ENCODE measurements at places on chromosomes 6 and 20.

DNA sequence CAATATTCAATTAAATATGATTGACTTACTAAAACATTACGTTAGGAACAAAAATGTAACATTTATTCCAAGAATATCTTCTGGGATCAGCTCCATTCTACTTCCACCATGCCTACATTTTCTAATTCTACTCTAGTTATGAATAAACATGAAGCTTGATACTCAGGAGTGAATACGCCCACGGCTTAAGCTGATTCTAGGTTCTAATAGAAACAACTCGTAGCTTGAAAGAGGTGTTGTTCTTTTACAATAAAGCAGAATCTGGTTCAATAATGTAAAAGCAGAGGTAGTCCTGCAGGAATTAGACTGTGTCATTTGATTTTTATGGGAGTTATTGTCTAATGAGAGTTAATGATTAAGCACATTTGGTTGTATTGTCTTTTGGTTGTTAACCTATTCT, 107.3 kb upstream of the OLIG3 start:
- DNase-seq: no peak

GRCh38 chr6:36444470-36444869, 1.7 kb downstream of the KCTD20 start:
- no peak for DNase-seq

GRCh38 chr6:145055567-145055966, 679.8 kb downstream of the EPM2A start:
- no peak for DNase-seq

- DNase-seq: no peak
Measured at GRCh38 chr20:33021879-33022278, 9.6 kb upstream of the BPIFB6 start.

GRCh38 chr6:19180348-19181072, 656.7 kb upstream of the ID4 start:
- DNase-seq: no peak

- DNase-seq: no peak
Measured at GRCh38 chr20:1392443-1392692, 486 bp downstream of the FKBP1A start.

GRCh38 chr20:41005361-41005729, 23.3 kb upstream of the TOP1 start:
- DNase-seq: no peak

GRCh38 chr20:21613512-21613911, 92.0 kb upstream of the PAX1 start:
- no peak for DNase-seq

DNA sequence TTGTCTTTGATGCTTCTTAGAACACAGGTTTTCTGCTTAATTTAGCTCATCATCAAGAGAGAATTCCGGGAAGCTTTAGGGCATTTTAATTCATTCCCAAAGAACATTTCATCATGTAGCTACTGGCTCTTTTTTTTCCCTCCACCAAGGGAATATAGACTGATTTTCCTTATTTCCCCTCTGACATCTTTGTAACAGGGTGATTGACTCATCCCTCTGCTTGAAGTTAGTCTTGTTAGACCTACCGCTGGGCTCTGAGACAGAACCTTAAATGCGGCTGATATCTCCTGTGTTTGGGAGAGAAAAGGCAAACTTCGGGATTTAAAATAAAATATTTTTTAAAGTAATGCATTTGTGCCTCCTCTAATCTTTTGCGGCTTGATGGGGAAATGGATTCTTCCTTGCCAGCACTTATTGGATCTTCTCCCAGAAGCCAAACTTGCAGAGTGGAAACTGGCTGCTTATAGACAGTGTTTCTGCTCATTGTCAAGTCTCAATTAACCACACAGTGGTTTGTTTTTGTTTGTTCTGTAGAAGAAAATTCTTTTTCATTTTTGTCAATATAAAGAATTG, 272.7 kb upstream of the PLCB4 start:
- no peak for DNase-seq

DNA sequence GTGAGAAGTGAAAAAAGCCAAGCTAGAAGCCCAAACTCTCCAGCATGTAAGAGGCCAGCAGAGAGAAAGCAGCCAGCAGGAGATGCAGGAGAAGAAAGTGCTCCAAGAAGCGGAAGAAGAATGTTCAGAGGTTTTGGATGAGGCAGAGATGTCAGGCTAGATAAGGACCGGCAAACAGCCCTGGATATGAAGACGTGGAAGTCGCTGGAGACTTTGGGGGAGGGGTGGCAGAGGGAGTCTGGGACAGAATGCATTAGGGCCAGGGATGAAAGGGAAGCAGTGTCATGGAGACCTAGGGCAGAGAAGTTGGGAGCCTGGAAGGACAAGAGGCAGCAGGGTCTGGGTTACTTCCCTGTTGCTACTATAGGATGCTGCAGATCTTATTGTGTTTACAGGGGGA, 5.3 kb upstream of the SCUBE3 start:
- DNase-seq: no peak

DNA sequence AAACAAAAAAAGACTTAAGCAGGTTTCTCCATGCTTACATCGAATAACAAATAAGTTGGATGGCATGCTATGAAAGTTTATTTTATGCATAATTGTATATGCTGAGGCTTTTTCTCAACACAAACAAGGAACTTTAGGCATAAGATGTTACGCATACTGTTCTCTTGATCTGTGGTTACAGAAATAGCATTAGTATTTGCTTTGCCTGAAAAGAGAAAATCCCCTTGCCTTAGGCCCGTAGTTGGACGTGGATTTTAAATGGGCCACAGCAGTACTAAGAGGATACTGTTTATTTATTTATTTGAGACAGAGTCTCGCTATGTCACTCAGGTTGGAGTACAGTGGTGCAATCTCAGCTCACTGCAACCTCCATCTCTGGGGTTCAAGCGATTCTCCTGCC, 19.0 kb downstream of the LYRM2 start:
- no peak for DNase-seq

DNA sequence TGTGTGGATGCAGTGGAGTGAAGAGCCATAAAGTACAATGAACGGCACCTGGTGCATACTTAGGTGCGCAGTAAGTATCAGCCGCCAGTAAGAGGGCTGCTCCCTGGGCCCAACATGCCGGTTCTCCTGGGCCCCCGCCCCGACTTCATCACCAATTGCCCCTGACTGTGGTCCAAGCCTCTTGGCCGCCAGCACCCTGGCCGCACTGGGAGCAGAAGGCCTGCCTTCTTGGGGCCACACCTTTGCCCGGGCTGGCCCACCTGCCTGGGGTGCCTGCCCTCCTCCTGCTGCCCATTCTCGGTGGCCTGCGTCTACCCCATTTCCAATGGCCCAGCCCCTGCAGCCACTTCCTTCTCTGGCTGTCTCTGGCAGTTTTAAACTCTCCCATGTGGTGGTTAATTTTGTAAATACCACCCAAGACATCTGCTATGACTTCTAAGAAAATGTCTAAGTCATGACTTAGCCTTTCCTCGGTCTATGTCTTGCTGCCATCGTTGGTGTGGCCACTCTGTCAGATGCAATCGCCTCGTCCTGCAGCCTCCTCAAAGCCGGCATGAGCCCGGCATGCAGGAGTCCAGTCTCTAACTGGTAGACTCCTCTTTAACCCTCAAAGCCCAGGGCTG, 36.8 kb downstream of the PMEPA1 start:
- no peak for DNase-seq

- DNase-seq: no peak
Measured at GRCh38 chr6:110741517-110741916, 73.8 kb downstream of the CDK19 start.

DNA sequence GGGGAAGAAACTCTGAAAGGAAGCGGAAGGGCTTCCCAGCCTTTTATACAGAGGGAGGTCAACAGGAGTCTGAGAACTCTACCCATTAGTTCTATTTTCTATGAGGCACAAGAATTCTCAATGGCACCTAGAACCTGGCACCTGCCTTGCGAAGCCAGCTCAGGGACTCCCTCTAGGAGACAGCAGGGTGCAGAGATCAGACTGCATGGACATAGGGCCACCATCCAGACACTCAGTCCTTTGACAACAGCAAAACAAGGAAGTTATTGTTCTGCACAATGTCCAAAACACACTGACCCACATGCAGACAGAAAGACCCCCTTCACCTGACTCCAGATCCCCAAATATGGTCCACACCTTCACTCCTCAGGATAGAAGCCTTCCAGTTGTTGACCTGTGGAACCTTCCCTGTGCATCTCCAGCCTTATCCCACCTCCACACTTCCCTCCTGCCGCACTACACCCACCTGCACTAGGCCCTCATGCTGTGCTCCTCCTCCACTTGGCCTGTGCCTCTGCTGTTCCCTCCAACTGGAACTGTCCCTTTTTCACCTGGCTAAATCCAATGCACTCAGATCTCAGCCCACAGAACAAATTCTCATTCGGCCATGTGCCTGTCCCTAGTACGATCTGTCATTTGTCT, 27.8 kb downstream of the ACSS1 start:
- DNase-seq: no peak

DNA sequence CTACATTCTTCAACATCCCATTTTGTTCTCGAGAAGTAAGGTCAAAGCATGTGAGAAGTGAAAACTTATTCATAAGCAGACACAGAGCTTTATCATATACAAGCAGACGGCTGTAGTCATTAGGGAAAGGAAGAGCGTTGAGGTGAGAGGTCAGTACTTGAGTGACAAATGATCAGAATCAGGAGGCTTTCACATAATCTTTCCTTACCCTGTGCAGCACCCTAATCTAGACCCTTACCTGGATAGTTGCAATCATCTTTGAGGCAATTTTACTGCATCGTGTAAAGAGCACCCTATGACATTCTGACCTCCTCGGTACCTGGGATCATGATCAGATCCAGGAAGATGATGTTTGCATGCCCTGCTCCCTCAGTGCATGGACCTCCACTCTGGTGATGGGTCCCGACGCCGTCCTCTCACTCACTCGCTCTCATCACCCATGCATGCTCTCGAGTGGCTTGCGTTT, 62.7 kb downstream of the RNF182 start:
- DNase-seq: no peak

DNA sequence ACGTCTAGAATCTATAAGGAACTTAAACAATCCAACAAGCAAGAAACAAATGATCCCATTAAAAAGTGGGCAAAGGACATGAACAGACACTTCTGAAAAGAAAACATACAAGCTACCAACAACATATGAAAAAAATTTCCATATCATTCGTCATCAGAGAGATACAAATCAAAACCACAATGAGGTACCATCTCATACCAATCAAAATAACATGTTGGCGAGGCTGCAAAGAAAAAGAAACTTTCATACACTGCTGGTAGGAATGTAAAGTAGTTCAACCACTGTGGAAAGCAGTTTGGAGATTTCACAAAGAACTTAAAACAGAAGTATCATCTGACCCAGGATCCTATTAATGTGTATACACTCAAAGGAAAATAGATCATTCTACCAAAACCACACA, 243.9 kb upstream of the RUNX2 start:
- no peak for DNase-seq

- DNase-seq: no peak
Measured at GRCh38 chr6:53727748-53728147, 62.2 kb upstream of the KLHL31 start.

DNA sequence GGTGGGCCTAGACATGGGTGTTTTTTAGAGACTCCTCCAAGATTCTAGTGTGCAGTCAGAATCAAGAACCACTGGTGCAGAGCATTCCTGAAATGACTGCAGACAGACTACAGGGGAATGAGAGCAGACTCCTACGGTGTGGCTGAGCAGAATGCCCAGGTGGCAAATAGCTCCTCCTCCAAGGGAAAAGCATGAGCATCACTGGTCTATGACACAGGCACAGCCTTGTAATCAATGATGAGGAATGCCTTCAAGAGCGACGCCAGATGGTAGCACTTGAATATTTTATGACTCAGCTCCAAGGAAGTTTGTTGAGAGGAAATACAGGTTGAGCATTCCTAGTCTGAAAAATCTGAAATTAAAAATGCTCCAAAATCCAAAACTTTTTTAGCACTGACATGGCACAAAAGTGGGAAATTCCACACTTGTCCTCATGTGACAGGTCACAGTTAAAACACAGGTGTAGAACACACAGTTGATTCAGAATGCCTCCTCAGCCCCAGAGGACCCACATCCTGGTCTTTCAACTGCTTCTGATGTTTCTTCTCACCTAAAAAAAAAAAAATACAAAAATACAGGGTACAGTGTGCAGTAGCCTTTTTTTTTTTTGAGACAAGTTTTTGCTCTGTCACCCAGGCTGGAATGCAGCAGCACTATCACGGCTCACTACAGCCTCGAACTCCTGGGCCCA, 10.6 kb upstream of the FAM8A1 start:
- DNase-seq: no peak

GRCh38 chr20:14666696-14667095, 329.3 kb upstream of the FLRT3 start:
- DNase-seq: no peak

DNA sequence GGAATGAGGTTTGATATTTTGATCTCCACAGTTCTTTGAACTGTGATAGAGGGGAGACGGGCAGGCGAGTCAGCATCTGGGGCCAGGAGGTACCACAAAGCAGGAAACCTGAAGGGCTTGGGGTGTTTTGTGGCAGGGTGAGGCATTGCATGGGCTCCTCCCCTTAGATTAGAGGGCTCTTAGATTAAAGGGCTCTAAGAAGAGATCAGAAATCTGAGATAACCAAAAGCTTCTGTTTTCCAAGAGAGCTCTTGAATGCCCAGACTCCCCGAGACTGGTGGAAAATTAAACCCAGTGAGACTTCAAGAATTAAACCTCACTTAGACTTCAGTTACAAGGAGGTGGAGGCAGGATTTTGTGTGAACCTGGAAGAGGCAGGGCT, 2.4 kb upstream of the GPX5 start:
- peak; percentile 8 for DNase-seq

DNA sequence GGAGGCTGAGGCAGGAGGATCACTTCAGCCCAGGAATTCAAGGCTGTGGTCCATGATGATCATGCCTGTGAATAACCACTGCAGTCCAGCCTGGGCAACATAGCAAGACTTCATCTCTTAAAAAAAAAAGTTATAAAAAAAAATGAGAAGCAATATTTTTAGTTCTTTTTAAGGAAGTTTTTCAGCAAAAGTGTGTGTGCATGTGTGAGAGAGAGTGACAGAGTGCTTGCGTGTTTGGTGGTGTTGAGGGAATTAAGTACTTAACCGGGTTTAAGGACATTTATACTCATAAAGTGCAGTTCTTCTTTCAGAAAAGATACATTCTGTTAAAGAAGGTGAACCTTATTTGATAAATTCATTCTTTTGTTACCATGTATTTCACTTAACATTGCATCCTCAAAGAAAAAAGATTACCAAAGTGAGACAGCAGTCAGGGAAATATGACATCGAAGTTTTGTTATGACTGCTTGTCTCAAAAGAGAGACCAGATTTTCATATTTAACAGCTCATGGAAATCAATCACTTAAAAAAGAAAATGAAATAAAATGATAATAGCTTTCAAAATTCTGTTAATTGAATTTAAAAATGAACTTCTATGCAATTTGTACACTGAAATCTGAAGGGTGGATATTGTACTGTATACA, 254.7 kb downstream of the ARHGAP18 start:
- DNase-seq: no peak

DNA sequence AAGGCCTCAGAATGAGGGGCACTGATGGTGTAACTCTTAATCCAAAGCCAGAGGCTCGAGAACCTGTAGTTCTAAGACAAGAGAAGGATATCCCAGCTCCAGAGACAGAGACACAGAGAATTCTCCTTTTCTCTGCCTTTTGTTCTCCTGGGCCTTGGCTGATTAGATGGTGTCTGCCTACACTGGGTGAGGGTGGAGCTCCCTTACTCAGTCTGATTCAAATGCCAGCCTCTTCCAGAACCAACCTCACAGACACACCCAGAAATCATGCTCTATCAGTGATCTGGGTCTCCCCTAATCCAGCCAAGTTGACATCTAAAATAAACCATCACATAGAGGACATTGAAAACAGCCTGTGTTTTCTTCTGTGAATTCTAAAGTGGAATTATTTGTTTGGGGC, 68.0 kb upstream of the SMIM28 start:
- no peak for DNase-seq
